ENCODE measurements at places on chromosomes 16 and 17.

DNA sequence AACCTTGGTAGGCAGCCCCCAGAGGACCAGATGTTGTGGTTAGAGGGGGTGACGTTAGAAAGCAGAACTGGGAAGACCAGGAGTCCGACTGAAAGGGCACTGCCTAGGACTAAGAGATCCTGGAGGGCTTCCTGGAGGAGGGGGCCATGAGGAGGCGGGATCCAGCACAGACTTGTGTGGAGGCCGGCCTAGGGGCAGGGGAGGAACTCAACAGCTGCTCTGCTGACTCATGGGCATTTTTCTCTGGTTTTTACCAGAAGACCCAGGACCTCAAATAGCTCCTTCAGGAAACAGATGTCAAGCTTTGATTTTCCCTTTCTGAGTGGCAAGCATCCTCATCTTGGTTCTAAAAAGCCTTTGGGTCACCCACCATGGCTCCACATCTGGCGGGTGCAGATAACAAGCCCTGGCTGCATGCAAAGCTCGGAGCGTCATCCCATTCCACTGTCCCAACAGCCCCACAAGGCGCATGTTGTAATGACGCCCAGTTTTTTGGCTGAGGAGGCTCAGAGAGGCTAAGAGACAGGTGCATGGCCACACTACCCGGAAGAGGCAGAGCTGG lies 29.0 kb downstream of the IL21R start:
- peak; percentile 59 for DNase-seq

DNA sequence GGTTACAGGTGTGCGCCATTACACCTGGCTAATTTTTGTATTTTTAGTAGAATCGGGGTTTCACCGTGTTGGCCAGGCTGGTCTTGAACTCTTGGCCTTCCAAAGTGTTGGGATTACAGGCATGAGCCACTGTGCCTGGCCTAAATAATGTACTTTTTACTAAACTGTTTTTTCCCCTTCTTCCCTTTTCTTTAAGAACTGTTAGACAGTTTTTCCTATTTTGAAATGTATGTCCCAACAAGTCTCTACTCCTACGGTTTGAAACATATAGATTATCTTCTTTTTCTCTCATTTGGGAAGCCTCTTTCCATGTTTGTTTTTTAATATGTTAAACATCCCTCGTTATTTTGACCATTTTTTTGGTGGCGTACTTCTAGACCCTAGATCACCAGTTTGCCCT lies 9.6 kb downstream of the UTP18 start:
- no peak for DNase-seq

DNA sequence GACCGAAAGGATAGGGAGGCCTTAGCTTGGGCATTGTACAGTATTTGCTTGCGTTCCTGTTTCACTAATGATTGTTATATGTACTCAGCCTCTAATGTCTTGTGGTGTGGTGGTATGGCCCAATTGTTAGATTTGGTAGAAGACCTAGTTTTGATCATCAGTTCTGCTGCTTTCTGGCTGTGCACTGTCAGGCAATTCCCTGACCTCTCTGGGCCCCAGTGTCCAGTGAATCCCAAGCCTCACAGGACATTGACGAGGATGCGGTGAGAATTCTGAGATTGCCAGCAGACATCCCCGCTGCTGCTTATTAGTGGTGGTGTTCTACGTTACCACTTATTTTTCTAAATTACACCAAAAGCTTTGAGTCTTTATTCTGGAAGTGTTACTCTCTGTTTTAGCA lies 195.2 kb downstream of the SNX29 start:
- no peak for DNase-seq

DNA sequence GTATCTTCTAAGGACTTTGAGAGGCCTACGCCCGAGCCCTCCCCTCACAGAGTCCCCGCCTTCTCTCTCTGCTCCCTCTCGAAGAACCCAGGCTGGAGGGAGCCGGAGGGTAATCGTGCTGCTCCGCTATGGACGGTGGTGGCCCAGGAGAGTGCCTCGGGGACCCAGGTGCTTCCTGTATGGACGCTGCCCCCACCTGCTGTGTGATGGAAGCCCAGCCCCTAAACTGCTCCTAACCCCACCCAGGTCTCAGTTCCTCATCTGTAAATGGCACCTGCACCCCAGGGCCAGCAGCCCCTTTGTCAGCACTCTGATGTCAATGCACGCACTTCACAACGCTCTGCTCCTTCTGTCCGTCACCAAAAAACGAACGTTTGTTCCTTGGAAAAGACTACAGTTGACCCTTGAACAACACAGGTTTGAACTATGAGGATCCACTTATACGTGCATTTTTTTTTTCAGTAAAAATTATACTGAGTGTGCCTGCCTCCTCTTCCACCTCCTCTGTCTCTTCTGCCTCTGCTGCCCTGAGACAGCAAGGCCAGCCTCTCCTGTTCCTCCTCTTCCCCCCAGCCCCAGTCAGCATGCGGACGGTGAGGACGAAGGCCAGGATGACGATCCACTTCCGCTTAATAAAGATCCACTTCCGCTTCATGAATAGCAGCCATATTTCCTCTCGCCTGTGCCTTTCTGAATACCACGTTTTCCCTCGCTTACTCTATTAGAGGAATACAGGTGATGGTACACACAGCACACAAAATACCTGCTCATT lies 118.3 kb downstream of the BANP start:
- no peak for DNase-seq

- peak; percentile 84 for DNase-seq
Measured at GRCh38 chr17:47324224-47325020, 667 bp downstream of the EFCAB13 start.

DNA sequence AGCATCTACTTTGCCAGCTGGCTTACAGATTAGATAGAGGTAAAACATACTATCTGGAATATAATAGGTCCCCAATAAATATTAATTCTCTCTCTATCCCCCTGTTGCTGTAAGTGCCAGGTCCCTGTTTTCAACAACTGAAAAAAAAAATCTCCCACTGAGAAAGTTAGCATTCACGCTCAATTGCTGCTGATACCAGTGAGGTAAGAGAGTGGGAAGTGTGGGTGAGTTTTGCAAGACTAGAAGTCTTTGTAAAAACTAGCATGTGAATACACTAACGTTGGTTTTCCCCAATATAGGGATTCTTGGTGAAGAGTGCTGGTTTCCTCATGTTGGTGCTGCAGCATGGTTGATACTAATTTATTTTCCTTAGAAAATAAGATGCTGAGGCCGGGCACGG lies 11.7 kb upstream of the TAOK1 start:
- DNase-seq = no peak

- no peak for DNase-seq
Measured at GRCh38 chr17:82101767-82102679, 4.0 kb upstream of the FASN start.

GRCh38 chr16:46852130-46852529 lies 21.1 kb upstream of the C16orf87 start:
- no peak for DNase-seq

DNA sequence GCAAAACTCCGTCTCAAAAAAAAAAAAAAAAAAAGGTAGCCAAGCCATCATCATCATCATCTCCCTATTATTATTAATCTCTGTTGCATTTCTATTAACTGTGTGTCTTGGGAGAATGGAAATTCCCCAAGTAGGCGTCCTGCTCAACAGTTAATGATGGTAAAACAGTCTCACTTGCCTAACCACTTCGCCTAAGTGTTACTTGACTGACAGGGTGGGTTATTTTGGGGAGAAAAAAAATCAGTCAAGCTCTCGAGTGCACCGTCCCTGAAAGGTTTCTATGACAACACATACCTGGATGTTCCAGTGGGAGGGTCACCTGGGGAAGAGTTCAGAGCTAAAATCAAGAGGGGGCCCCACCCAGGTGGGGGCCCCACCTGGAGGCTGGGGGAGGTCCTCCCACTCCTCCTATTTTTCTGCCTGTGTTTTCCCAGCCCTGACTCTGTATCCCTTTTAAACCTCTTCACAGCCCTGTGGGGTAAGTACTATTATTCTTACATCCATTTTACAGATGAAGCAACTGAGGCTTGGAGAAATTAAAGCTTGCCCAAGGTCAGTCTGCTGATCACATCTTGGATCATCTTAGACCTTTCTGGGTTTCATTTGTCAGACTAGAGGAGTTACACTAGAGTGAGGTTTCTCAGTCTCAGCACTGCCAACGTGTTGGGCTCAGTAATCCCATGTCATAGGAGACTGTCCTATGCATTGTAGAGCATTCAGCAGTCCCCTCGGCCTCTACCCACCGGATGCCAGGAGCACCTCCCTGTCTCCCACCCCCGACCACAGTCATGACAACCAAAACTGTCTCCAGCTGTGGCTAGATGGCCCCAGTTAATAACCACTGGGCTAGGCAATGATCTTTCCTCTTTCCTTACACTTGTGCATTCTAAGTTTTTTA lies 11.0 kb upstream of the ABAT start:
- no peak for DNase-seq

DNA sequence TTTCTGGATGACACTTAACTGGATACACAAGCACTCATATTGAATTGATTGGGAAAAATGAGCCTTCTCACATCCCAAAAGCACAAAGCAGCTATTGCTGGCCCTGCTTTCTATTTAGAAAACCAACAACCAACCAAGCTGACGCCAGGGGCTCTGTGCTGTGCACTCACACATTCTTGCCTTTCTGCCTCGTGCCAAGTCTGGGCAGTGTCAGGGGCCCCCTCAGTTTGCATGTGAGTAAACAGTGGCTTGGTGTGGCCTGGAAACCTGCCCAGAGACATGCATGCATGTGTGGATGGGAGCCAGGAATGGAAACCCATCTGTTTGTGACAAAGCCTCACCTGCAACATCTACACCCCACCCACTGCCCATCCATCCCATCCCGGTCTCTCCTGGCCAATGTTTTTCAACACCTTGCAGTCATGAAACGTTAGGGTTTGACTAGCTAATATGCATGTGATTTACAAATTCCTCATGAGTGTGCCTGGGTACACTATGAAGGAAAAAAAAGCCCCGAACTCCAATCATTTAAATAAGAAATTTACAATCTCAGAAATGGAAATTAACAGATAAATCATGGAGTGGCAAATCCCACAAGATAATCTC lies 20.4 kb downstream of the MIEF2 start:
- DNase-seq = no peak

DNA sequence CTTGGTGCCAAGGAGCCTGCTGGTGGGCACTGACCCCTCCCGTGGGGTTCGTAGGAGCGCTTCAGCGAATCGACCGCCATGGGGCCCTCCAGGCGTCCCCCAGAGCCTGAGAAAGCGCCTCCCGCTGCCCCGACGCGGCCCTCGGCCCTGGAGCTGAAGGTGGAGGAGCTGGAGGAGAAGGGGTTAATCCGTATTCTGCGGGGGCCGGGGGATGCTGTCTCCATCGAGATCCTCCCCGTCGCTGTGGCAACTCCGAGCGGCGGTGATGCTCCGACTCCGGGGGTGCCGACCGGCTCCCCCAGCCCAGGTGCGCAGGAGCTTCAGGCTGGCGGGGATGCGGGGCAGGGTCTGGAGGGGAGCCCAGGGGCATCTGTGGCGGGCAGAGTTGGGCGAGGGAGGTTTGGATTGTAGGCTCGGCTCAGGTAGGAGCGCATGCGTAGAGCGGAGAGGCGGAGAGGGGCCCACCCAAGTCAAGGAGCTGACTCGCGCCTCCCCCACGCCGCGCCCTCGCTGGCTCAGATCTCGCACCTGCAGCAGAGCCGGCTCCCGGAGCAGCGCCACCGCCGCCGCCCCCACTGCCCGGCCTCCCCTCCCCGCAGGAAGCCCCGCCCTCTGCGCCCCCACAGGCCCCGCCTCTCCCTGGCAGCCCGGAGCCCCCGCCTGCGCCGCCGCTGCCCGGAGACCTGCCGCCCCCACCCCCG lies 19.8 kb downstream of the FMNL1 start:
- no peak for DNase-seq

DNA sequence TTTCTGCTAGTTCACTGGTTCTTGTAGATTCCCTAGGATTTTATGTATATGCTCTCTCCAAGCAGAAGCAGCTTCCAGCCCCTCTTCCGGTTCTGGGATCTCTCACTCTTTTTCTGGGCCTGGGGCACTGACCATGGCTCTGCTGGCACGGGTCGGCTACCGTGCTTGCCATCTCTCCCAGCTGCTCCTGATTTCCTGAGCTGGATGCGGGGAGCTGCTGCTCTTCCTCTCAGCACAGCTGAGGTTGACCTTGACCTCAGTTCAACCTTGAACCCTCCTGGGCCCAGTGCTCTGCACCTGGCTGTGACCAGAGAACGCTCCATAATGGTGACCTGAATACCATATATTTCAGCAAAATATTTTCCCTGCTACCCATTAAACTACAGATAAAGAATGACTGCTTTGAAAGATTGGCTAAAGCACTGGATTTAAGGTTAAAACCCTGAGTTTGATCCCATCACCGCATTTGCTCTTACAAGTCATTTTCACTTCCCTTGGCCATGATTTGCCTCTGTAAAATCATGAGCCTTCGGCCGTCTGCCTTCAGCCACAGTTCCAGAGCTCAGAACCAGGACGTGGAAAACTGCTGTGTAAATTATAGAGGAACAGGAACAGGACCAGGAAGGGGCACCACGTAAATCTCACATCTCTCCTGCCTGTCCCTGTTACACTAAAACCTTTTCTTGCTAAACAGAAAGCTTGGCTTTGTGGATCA lies 130.8 kb upstream of the CHMP6 start:
- no peak for DNase-seq

GRCh38 chr17:83076938-83077337 lies 2.5 kb upstream of the METRNL start:
- DNase-seq = peak; percentile 24

GRCh38 chr16:57115514-57116182 lies 23.3 kb downstream of the CPNE2 start:
- DNase-seq = no peak

DNA sequence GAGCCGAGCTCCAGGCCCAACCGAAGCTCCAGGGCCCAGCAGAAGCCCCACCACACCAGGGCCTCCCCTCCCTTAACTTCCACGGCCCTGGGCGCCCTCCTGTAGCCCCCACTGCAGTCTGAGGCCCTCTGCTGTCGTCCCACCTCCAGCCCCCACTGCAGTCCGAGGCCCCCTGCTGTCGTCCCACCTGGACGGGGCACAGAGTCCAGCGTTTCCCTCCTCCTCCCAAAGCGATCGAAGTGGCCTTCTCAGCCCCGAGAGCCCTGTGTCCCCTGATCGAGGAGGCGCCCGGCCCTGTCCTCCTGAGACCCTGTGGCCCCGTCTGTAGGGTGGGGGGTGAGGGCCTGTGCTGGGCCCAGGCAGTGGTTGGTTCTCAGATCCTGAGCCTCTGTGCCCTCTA lies 25.8 kb upstream of the CACNA1H start:
- no peak for DNase-seq

DNA sequence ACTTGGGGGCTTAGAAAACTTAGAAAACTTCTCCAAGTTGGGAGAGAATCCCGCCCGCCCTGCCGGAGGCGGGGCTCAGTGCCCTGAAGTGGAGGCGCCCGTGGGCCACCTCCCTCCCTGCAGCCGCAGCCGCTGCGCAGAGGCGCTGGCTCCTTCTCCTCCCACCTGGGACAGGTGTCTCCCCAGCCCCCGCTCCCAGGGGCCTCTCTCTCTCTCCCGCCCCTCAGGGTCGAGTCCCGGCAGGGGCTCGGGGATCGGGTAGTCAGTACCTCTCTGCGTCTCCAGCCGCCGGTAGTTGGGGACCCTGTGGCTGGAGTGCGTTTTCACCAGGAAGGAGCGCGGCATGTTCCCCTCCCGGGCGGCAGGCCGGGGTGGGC lies 257 bp downstream of the SNAI3 start:
- no peak for DNase-seq

GRCh38 chr17:81806461-81807209 lies 2.7 kb downstream of the GCGR start:
- peak; percentile 44 for DNase-seq

Measured in erythroblast (primary cell).